ENCODE measurements at places on chromosomes 1 and 21.
A peak's percentile ranks its signal among the peaks of the same experiment; 100 is the strongest.

- DNase-seq, result no peak
These were observed 17.7 kb upstream of the PROX1 start for GRCh38 chr1:213969958-213970555.

- no peak for DNase-seq
These were observed 30.0 kb downstream of the PODN start for GRCh38 chr1:53091841-53092645.

DNA sequence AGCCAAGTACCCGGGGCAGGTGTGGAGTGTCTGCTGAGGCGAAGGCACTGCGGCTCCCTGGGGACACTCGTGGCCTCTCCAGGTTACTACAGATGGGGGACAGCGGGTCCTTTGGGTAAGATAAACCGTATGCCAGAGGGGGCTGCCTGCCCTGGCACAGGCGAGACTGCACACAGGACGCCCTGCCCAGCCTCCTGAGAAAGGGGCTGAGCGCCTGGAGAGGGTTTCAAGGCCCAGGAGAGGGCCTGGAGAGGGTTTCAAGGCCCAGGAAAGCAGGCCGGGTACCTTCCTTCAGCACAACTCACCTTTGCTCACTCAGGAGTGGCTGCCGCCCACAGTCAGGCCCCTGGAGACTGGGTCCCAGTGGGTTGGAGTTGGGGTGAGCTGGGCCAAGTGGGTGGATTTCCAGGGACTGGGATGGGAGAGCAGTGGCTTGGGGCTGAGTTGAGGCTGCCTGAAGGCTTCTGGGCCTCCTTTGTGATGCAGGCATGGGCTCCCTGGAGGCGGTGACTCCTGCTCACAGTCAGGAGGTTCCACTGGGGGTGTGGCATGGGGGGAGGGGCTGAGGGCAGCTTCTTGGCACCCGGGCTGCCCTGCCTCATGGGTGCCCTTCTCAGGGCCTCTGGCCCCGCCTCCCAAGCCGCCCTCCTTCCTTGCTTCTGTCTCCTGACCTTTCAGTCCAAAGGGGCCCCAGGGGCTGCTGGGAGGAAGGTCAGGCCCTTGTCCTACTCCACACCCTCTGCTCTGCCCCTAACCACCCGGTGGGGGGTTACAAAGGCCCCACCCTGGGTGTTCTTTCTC is at the start of gene MMEL1:
MMEL1 (minus strand) TSS at position 456 of the 801 bp plus-strand sequence. CDS start 3,532 bp downstream, outside the sequence.
- no peak for DNase-seq

DNA sequence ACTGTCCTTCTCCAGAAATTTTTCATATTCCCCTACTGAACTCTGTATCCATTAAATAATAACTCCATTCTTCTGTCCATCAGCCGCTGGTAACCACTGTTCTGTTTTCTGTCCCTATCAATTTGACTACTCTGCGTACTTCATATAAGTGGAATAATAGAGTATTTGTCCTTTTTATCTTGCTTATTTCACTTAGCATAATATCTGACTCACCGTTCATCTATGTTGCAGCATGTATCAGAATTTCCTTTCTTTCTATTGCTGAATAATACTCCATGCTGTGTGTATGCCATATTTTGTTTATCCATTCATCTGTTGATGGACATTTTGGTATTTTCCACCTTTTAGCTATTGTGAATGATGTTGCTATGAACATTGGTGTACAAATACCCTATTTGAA is 71.9 kb downstream of the CEP350 start:
- DNase-seq, result no peak

GRCh38 chr1:248730507-248731335 is 24.8 kb downstream of the LYPD8 start:
- no peak for DNase-seq

- no peak for DNase-seq
These were observed 45.0 kb upstream of the HOOK1 start for GRCh38 chr1:59769736-59770095.

- DNase-seq, result no peak
These were observed 102.3 kb upstream of the NEK7 start for GRCh38 chr1:198054510-198054909.

GRCh38 chr1:35097224-35097623 is 18.0 kb downstream of the ZMYM1 start:
- DNase-seq, result peak; percentile 44

DNA sequence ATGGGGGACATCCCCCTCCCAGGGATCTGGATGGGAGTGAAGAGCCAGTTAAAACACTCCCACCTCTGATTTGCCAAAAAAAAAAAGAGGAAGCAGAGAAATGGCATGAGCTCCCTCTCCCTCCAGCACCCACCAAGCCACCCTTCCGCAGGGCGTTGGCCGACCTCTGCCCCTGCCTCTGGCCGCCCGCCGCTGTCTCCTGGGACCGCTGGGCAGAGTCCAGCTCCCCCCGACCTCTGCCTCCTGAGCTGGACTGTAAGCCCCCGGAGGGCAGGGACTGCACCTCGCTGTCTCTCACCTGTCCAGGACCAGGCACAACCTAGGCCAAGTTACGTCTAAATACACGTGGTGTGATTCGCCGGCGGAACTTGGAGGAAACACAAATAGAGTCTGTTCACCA is 174.3 kb downstream of the PRDM16 start:
- no peak for DNase-seq

- peak; percentile 31 for DNase-seq
These were observed 154.1 kb downstream of the TGFBR3 start for GRCh38 chr1:91731815-91732214.

DNA sequence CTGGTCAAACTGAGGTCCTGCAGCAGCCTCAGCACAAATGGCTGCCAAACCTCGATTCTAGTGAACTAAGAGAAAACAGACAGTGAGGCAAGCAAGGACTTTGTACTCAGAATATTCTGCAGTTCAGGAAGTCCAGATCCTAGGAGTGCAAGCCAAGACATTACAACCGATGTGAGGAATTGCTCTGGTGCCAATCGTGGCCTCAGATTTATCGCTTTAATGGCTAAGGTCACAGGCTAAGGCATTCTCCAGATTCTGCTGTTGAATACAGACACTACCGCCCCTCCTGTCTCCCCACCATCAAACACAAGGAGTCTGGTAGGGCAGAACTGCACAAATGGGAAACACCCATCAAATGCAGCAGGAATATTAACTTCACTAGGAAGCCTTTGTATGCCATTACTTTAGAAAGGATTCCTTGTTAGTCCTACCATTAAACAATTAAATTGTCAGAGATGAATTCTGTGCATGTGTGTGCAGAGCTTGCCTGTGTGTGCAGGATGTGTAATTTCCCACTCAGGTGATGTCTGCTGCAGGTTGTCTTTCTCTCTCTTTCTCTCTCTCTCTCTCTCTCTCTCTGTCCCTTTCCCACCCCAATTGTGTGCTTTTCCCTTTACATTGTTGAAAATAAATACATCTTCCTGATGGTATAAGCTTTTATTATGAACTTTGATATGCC is 9.2 kb upstream of the SERTAD4 start:
- no peak for DNase-seq

GRCh38 chr21:37688952-37689659 is 227.2 kb downstream of the KCNJ6 start:
- DNase-seq, result no peak

GRCh38 chr1:241612533-241613477 is 27.4 kb downstream of the CHML start:
- peak; percentile 85 for DNase-seq

DNA sequence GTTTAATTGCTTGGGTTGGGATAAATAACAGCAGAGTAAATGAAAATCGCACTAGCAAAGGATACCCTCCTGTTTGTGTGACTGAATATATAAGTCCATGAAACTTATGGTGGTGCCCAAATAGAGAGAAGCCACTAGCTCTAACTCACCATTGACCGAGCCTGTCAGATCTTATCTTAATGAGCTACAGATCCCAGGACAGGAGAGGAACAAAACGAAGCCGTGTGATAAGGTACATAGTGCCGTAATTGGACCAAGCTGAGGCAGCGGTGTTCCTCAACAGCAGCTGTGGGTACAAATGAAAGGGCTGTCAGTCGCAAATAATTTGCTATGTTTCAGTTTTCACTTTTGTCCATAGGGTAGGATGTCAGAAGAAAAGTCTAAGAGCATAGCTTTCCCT is 276.1 kb downstream of the PTBP2 start:
- DNase-seq, result no peak

All from fibroblast of gingiva (primary cell).